Renal cortex interstitium (tissue), 15 donors: ENCODE measurements at places on chromosomes 7 and 10. TPM values are rescaled to one million over a fixed set of nuclear protein-coding genes. Genes with fewer than 3 reads are reported as not detected.

DNA sequence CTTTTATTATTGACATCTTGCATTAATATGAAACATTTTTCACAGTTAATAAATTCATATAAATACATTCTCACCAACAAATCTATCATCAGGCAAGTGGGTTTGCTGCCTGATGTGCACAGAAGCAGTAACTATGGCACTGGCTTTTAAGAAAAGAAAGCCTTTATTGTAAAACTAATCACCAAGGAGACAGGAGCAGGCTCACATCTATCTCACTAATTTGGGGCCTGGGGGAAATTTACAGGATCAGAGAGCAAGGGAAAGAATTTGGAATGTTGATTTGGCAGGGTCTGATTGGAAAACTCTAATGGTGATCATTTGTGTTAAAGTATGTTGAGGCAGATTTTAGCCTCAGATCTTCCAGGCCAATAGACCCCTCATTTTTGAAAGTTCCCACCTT lies 605.7 kb downstream of the POM121L12 start:
- DNase-seq, result no peak

NODAL gene
- 0.33 TPM for polyA plus RNA-seq

MBLAC1 gene
- polyA plus RNA-seq, result 1.8 TPM

DNA sequence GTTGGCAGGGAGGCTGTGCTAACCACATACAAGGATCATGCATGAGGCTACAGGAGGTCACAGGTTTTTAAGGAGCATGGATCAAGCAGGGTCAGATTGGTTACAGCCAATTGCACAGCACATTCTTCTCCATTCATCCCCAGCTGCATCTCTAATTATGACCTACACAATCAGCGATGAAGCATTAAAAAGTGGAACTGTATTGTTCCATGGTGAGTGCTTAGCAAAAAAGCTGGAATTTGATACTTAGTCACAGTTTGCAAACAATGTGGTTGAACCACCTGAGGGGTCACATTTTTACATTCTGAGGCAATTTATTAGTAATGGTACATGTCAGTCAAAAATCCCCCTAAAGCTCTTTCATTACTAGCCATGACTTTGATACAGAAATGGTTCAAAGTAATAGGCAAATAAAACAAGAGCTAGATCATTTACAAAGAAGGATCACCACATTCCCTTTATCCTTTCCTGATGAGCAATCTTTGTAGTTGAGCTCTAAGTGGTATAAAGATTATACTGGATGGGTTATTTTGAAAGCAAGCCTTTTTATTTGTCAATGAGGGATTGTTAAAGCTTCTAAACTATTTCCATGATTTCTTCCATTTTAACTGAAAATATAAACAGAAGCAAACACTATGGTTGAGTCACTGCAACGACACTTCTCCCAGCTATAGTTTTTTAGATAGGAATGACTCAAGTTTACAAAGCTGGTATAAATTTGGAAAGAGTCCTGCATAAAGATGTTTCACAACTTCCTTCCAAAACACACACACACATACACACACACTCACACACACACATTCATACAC lies 217.8 kb upstream of the SEMA3A start:
- DNase-seq, result no peak

SCART1 gene
- polyA plus RNA-seq, result 2.2 TPM

- no peak for DNase-seq
Measured at GRCh38 chr7:133854739-133855138, 272.4 kb upstream of the LRGUK start.
